ENCODE measurements at places on chromosomes 3 and 15.

DNA sequence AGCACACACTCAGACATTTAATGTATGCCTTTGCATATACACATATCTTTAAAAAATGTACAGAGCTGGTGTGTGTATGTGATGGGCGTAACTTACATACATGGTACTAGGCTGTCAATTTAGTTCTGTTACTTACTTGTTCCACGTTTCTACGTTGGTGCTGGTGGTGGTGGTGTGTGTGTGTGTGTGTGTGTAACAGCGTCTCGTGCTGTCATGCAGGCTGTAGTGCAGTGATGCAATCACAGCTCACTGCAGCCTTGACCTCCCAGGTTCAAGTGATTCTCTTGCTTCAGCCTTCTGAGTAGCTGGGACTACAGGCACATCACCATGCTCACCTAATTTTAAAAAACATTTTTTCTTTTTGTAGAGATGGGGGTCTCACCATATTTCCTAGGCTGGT lies 64.2 kb downstream of the ISG20 start:
- DNase-seq = no peak

- no peak for DNase-seq
These were observed 1141.0 kb downstream of the IGSF11 start for GRCh38 chr3:117893638-117894037.

GRCh38 chr3:194974468-194975135 lies 288.9 kb downstream of the FAM43A start:
- DNase-seq = no peak

- DNase-seq = no peak
These were observed 24.5 kb upstream of the KLF13 start for GRCh38 chr15:31302029-31302657.

- no peak for DNase-seq
These were observed 264.3 kb upstream of the LRTM1 start for GRCh38 chr3:55191911-55192775.

GRCh38 chr3:15606434-15606891 lies 4.9 kb downstream of the BTD start:
- no peak for DNase-seq
